Activated CD4-positive, alpha-beta T cell treated with anti-CD3 and anti-CD28 coated beads for 1 hour (primary cell): ENCODE measurements at places on chromosomes 3 and 15.

DNA sequence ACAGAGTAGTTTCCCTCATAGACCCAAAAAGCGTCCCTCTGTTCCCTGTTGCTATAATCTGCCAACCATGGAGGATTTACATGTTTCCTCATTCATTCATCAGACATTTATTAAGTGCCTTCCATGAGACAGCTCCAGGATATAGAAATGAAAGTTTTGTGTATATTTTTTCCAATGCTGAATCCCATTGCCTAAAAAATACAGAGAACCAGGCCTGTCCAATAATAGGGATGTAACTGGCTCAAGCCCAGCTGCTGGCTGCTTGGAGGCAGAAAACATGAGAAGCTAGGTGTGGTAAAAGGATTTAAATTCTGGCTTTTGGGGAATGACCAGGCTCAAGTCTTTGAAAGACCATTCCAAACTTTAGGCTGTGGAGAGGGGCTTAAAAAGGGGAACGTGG, 41.5 kb downstream of the RARB start:
- no peak for DNase-seq

GRCh38 chr3:151290673-151291072, 12.3 kb upstream of the P2RY14 start:
- no peak for DNase-seq

- DNase-seq: no peak
Observed at GRCh38 chr15:26433818-26434217, 339.0 kb downstream of the GABRB3 start.

- DNase-seq: no peak
Observed at GRCh38 chr15:70190965-70191364, 93.2 kb upstream of the TLE3 start.

DNA sequence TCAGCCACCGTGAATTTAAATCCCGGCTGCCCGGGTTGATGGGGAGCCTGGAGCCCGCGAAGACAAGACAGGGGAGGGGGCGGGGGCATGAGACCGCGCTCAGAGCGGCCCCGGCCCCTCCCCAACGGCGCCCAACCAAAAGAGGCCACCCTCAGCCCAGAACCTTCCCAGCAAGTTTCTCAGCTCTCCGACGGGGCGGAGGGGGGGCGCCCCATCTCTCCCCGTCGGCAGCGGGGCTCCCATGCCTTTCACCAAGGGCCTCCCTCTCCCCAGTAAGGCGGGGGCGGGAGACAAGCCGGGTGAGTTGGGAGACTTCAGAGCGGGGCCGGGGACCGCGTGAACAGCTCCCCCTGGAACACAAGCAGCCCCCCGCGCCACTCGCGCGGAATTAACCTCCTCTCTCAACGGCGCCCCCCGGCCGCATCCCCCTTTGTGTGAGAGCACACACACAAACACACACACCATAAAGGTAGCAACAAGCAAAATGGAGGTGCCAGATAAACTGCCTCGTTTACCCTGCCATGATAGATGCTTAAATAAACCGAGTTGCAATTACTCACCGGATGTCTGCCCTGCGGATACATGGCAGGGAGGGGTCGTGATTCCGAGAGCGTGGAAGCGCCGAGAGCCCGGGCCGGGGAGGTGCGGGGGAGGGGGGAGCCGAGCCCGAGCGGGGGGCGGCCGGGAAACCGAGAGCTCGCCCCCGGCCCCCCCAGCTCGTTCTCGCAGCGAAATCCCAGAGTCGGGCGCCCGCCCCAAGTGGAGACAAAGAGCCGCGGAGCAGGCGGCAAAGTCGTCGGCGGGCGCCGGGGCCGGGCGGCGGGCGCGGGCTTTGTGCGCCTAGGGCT, 1.3 kb downstream of the TLE3 start:
- DNase-seq: peak; percentile 33

- no peak for DNase-seq
Observed at GRCh38 chr3:48123346-48123745, 64.9 kb downstream of the CDC25A start.

DNA sequence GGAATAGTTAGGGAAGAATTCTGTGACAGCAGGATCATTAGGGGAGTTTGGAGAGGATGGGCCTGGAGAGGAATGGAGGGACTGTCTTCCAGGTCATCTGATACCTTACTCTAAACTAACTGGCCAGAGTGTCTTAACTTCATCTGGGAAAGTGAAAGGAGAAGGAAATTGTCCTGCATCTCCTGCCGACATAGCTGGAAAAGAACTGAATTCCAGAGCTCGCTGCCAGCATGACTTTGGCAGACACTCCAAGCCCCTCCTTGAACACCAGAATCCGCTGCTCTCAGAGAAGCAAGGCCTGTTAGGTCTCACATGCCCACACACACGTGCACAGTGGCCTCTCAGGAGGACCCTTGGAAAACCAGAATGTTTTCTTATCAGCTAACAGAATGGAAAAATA, 10.5 kb downstream of the ABI3BP start:
- DNase-seq: no peak

GRCh38 chr3:55297706-55298105, 189.4 kb downstream of the WNT5A start:
- DNase-seq: no peak

- no peak for DNase-seq
Observed at GRCh38 chr15:80474224-80475215, 70.3 kb downstream of the ARNT2 start.

DNA sequence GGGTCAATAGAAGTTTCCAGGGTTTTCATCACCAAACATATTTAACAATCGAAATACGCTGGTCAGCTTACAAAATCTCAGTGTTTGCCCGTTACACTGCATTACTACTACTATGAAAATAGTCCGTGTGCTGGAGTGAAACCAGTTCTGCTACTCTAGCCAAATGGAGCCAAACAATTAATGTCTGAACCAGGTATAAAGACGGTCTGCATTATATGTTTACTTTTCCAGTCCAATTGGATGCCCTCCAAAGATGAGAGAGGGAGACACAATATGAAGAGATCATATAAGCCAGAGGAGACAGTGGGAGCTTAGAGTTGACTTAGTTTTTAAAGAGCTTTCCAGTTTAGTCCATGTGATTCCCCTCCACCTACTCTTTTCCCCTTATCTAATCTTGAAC, 6.3 kb upstream of the DUT start:
- DNase-seq: no peak

DNA sequence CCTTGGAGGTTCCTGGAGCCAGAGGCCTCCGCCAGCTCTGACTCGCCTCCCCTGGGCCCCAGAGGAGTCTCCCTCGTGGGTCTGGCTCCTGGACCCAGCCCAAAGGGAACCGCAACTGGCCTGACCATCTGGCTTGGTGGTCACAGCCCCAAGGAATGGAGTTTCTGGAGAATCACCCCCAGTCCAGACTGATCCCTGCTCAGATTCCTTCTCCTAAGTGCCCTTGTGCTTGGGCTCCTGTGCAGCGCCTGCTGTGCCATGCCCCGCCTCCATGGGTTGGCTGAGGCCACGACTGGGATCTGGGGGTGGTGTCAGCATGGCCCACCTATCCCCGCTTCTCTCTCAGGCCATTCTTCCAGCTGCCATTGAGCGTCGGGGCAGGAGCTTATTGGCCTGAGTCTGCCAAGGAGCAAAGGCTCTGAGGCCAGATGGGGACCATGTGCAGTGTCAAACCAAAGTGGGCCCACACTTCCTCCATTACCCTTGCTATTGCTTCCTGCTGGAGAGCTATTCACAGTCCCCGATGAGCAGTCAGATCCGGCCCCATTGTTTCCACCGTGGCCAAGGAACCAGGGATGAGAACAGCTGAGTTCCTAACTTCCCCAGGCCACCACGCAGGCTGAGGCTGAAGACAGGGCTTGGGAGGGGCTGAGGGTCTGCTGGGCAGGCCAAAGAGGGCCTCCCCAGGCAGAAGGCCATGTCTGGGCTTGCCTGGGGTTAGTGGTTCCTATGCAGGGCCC, 19.0 kb downstream of the CSPG4 start:
- no peak for DNase-seq

GRCh38 chr3:72844436-72844993, 3.7 kb downstream of the SHQ1 start:
- DNase-seq: no peak

- no peak for DNase-seq
Observed at GRCh38 chr3:121948641-121949040, 54.4 kb downstream of the SLC15A2 start.

DNA sequence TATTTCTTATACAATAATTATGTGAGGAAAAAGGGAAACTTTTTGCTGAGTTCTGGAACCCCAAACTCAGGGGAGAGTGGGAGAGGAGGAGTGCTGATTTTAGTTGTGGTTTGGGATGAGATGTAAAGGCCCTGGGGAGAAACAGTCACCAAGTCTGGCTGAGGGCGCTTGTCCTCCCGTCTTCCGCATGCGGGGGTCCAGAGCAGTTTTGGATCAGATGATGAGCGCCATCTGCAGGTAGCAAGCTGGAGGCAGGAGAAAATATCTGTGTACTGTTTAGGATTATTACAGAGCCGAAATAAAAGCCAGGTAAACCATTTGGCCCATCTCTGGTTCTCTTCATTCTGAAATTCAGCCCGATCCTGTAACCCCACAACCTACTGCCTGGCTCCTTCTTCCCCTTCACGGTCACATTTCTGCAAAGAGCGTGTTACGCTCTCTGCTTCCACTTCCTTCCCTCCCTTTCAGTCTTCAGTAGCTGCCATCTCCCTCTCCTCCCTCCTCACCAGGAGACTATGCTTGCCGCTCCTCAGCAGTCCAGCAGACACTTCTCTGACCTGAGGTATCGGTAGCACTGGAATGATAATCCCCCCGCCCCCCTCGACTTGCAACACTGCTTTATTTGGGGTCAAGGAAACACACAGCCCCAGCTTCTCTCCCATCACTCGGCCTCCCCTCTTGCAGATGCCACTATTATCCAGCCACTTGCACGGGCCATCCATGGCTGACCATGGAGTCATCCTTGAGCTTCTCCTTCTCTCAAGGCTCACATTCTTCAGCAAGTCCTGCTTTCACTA, 1.4 kb upstream of the PARP14 start:
- peak; percentile 71 for DNase-seq

GRCh38 chr3:100358413-100358812, 23.9 kb downstream of the NIT2 start:
- DNase-seq: no peak

GRCh38 chr3:195914648-195915473, 6.5 kb upstream of the TNK2 start:
- DNase-seq: peak; percentile 91

DNA sequence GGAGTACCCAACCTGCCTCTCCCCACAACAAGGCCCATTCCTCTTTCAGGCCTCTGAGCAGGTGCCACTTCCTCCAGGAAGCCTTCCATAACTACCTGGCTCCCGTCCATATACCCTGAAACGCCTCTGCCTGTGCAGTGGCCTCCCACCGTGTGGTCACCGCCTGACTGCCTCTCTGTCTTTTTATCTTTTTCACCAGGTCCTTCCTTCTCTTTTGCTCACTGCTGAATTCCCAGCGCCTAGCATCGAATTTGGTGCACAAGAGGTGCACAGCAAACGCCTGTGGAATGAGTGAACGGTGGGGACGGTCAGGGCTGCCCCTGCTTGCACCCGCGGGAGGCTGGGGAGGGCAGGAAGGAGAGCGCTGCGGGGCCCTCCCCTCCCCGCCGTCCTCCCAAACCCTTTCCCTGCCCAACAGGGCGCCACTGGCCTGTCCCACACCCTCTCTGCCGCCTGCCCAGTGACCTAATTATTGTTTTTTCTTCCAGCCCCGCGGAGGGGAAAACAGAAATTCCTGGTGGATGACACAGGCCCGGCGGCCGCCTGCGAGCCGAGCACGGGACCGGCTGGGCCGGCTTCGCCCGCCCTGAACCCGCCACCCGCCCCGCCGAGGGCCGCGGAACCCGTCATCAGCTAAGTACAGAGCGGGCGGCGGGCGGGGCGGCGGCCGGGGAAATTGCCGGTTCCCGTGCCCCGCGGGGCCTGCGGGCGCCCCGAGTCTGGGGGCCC, 140.1 kb downstream of the SMAD6 start:
- DNase-seq: no peak

DNA sequence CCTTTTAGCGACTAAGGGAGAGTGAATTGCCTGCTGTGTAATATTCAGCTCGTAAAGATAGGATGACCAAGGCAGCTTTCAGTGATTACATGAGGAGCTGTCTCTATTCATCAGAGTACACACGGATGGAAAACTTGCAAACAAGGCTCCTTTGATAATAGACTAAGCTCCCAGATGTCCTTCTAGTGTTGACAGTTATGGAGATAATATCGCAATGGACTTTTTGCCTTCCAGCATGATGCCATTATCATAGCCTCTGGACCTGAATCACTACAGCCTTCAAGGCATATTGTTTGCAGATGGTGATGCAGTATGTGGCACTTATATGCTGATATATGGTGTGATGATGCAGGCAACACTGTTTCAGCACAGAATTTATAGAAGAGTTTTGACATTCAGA, 93.9 kb downstream of the ECT2 start:
- DNase-seq: no peak

DNA sequence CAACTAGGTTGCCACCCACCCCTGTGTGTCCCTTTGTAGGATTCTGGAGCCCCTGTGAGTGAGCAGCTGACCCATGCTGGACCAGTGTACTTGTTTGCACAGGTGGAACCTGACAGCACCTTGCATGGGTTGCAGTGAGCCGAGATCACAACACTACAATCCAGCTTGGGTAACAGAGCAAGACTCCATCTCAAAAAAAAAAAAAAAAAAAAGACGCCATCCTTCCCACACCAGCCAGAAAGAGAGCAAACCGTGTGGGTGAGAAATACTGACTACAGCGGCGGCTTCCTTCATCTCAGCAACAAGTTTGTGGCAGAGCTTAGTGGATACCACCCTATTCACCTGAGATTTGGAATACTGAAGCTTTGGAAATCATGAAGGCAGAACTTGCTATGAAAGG, 746 bp upstream of the CD80 start:
- DNase-seq: no peak

DNA sequence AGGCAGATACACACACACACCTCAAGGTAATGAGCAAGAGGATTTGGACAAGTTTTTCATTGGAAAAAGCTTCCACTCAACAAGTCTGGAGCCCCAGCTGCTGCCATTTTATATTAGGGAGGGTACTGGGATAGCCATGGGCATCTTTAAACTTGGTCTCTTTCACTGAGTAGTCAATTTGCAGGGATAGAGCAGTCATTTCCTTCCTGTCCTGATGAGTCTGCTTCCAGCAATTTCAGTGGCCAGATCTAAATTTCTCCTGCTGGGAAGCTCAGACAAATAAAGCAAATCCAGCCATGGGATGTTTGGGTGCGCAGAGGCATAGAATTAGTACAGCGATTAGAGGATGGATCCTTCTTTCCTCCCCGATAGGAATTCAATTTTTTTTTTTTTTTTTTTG, 874 bp upstream of the ERC2 start:
- DNase-seq: no peak

DNA sequence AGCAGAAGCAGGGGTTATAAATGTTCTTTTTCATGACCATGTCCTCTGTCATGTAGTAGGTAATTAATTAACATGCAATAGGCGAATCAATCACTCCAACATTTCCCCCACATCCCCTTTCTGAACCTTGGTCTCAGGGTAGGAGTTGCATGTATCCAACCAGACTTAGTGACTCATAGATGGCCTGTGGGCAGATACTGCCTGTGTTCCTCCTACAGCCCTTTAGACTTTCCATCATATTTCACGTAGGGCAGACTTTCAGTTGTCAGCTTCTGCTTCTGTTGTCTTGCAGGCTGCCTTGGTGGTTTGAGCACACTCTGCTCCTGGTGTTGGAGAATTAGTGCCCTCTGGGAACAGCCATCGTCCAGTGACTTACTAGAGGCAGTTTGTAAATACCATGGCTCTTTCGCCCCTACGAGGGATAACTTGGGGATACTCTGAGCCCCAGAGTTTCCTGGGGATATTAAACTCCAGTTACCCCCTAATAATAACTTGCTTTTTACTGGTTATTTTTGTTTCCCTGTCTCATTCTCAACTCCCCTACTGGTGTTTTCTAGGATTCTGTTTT, 244.4 kb downstream of the EDEM1 start:
- no peak for DNase-seq
